IPS DF 6.9 (cell line): ENCODE measurements at places on chromosomes 1 and 21.

GRCh38 chr1:184036517-184036949 is 995 bp downstream of the COLGALT2 start:
- no peak for DNase-seq

DNA sequence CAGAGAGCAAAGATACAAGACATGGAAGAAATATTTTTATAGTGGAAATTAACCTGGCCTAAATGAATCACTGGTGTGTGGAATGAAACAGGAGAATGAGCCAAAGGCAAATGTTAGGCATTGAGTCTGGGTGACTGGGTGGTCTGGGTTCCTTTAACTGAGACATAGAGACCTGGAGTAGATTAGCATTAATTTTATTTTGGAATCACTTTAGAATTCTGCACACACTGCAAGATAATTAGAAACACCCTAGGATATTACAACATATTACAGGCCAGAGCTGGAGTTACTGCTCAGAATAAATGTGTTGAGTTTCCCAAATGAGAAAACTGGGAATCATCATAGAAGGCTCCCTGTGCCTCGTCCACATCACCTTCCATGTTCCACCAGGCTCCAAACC is 85.5 kb downstream of the PLPPR5 start:
- no peak for DNase-seq

- DNase-seq = no peak
Measured at GRCh38 chr1:5686925-5687706, 305.1 kb downstream of the NPHP4 start.

DNA sequence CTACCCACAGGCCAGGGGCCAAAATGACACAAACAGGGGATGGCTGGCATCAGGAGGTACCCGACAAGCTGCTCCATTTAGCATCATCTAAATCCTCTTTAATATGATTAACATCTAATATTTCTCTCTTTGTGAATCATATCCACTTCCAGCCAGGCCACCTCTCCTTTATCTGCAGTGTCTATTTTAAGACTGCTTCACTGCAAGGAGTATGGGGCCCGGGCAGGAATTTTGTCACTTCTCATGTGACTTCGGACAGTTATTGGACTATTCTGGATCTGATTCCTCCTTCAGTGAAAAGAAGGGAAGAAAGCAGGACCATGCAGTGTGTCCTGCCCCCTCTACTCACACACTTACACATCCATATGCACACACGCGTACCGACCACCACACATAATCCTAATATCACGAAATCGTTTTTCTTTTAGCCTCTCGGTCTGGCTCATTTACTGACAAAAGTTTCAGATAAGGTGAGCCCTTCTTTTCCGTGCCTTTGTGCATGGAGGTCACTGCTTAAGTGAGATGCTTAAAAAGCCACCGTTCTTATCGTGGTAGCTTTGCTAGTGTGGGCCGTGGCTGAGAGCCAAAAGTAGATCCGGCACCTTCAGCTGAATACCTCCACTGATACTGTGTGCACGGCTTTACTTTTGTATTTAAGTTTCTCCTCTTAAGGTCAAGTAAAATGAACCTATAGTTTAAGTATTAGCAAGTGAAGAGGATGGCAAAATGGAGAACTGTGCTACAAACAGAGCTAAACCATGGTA is 26.0 kb downstream of the PROX1 start:
- no peak for DNase-seq

- no peak for DNase-seq
Measured at GRCh38 chr1:14976256-14976655, 177.3 kb upstream of the TMEM51 start.

GRCh38 chr1:89873288-89873687 is 52.5 kb downstream of the LRRC8D start:
- DNase-seq = no peak

DNA sequence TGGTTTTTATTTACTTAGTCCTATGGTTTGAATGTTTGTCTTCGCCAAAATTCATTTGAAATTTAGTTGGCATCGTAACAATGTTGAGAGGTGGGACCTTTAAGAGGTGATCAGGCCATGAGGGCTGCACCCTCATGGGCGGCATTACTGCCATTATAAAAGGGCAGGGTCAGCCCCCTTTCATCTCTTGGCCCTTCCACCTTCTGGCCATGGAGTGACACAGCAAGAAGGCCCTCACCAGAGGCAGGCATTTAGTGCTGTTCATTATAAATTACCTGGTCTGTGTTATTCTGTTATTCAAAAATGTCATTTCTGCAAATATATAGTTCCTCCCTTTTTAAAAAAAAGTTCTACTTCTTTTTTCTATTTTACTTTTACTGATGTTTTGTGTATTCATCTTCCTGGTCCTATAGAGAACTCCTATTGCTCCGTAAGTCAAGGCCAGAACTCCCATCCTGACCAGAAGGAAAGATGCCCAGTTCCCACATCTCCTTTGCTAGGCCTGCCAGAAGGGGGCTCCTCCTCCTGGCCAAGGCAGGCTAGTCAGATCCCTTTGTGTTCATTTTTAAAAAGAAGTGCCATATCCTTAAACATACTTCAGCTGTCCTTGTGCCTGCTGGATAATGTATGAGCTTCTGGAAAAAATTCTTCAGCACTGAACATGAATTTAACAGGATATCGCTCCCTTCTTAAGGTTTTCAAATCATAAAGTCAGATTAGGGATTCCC is 10.0 kb upstream of the LBR start:
- DNase-seq = no peak

- DNase-seq = peak; percentile 35
Measured at GRCh38 chr1:74732960-74733603, at the start of the genes CRYZ and TYW3. TSS of gene CRYZ (minus strand) at chr1:74733050. CDS start at chr1:74724821, 8,229 bp downstream. TSS of gene TYW3 (plus strand) at chr1:74733152. CDS start at chr1:74733245, 93 bp downstream.

DNA sequence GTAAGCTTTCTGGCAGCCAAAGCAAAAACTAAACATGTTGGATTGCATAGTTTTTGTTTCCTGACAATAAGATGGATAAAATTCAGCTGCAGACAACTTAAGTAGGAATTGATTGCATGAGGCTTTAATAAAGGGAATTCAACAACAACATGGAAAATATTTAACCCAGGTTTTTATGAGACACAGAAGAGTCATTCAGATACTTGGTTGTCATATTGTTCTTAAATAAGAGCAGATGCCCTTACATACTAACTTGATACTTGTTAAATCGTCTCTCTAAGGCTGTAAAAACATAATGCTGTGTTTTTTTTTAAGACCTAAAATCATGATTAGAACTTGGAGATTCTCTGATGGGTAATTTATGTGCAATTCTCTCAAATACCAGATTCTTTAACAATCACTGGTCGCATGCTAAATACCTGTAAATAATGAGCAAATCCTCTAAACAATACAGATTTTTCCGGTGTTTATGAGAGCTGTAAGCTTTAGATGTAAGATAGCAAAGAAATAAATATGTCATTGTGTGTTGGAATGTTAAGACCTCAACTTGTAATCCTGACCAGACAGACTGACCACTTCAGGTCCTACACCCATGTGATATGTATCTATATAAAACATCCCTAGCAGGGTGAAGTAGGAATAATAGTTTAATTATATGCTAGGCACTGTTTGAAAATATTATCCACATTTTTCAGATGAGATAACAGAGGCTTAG is 37.8 kb upstream of the CD34 start:
- no peak for DNase-seq

DNA sequence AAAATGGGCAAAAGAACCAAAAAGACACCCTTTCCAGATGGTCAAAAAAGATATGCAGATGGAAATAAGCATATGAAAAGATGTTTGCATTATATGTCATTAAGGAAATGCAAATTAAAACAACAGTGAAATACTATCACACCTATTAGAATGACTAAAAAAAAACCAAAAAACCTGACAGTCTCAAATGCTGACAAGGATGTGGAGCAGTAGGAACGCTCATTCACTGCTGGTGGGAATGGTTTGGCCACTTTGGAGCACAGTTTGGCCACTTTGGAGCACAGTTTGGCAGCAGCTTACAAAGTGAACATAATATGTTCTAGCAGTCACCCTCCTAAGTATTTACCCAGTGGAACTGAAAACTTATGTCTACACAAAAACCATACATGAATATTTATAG is 105.0 kb upstream of the ARTN start:
- no peak for DNase-seq

DNA sequence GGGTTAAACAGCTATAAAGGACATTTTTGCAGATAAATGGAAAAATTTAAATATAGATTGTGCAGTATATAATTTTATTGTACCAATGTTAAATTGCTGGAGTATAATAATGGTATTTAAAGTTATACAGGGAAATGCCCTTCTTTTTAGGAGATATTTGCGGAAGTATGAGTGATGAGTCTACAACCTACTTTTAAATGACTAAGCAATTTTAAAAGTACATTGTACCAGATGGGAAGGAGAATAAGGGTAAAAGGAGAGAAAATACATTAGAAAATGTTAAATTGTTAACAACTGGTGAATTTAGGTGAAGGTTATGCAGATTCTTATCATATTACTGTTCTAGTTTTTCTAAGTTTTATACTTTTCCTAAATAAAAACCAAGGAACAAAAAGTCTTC is 91.8 kb downstream of the ZZZ3 start:
- DNase-seq = no peak

- no peak for DNase-seq
Measured at GRCh38 chr1:211369640-211370039, 43.0 kb downstream of the TRAF5 start.

DNA sequence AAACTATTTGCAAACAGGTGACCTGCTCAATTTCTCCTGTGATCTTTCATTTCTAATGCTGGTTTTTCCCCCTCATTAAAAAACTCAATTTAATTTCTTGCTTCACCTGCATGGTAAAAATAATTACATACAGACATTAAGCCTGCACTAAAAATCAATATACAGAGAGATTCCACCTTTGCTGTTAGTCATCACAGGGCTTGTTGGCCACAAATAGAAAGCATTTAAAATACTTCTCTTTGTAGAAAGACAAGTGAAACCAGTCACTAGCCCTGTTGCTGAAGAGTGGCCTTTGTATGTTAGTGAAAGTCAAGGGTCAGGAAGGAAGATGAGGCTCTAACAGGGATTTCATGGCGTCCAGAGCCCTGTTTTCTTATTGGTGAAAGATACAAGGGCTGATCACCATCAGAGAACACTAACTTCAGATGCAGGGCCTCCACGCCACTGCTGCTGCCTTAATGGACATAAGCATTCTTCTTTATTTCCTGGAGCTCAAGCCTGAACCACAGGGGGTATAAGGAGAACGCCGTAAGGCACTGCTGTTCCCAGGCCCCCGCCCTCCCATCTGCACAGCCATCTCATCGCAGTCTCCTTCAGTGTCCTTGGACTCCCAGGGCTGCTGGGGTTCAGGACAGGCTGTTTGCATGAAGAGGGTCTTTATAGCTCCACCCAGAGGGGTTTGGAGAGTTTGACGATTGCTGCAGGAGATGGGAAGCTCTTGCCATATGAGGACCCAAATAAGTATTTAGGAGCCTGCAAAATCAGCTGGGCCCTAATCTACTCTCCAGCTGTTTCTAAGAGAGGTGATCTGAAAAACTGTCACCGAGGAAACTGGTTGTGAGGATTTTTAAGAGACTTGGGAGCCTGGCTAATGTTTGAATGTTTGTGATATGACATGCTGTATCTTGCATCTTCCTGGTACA is 117.3 kb upstream of the IRF2BP2 start:
- no peak for DNase-seq

DNA sequence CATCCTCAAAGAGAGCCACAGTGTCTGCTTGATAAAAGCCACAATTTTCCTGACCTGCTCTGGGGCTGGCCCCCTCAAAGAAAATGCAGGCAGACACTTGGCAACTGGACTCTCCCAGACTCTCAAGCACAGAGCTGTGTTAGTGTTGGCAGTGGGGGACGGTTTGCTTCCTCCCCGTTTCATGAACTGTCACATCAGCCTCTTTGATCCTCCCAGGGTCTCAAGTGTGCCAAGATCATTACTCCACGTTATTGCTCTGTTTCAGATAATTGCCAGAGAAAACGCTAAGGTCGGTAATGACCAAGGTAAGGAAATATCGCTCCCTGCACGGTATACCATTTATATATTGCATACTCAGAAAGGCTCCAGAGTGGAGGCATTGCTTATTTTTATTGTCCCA is 138.8 kb downstream of the NTMT2 start:
- no peak for DNase-seq

- no peak for DNase-seq
Measured at GRCh38 chr1:247246325-247247115, 9.4 kb upstream of the VN1R5 start.

DNA sequence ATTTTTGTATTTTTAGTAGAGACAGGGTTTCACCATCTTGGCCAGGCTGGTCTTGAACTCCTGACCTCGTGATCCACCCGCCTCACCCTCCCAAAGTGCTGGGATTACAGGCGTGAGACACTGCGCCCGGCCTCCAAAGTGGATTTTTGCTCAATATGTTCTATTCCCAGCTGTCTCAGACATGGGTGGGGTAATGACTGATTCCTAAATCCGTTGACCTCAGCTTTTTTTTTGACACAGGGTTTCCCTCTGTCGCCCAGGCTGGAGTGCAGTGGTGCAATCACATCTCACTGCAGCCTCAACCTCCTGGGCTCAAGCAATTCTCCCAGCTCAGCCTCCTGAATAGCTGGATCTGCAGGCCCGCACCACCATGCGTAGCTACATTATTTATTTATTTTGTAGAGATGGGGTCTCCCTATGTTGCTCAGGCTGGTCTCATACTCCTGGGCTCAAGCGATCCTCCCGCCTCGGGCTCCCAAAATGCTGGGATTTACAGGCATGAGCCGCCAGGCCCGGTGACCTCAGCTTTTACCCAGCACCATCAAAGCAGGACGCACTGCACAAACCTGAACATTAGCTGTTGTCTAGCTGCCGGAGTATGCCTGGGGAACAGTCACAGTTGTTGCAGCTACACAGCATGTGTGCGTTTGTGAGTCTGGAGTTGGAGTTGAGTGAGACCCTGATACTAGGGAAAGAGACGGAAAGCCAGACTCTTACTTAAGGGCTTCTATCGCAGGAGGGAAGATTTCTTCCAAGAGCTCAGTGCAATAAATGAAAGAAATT is 43.7 kb upstream of the PSEN2 start:
- DNase-seq = no peak

GRCh38 chr1:27571439-27572018 is 32.4 kb downstream of the AHDC1 start:
- no peak for DNase-seq

- DNase-seq = no peak
Measured at GRCh38 chr1:91809317-91809716, 76.6 kb downstream of the TGFBR3 start.
